NCI-H510A (cell line): ENCODE measurements at places on chromosomes 6 and 20.

DNA sequence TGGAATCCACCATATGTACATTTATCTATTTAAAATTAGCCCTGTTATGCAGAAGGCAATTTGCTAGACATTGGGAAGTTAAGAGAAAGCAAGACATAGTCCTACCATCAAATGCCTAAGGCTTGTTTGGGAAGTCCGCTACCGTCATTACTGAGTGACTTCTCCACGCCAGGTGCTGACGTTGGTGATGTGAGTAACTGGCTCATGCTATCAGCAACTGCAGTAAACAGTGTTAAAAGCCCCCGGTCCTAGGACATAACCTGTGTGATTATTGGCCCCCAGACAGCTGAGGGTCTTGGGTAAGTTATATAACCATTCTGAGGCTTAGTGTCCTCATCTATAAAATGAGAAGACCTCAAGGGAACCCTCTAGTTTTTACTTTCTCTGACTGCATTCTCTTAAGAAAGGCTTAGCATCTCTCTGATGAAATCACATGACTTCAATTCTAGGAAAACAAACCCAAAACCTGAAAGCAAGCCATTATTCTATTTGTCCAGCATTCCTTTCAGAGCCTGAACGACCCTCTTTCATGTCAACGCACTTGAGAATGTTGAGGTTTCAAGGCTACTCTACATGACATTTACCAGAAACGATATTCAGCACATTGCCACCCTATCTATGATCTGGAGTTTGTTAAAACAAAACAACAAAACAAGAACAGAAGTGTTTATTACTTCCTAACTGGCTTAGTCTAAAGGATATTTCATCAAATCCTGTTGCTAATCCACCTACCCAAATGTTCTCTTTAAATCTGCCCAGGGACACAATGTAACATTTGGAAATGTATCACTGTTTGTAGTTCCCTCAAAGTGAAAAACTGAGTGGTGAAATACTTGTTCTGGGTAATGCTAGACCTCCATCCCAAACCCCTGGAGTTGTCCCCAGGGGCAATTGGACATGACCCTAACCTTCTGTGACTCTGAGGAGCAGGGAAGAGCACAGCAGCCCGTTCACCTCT is 133.8 kb downstream of the BTBD3 start:
- no peak for DNase-seq

DNA sequence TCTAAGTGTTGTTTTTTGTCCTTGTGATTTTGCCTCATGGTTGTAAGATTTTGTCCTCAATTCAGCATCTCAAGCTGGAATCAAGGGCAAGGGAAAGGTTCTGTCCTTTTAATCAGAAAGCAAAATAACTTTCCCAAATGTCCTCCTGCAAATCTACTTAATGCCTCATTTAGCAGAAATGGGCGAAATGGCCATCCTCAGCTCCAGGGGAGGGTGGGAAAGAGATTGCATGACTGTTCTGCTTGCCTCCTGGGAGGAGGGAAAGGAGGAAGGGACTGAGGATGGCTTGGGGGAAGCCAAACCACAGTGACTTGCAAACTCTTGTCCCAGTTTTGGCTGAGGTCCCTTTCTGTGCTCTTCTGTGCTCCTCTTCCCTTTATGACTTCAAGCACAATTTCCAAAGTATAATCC is 43.4 kb downstream of the TNFAIP3 start:
- no peak for DNase-seq

GRCh38 chr6:106670236-106670635 is 40.9 kb downstream of the QRSL1 start:
- DNase-seq = no peak

DNA sequence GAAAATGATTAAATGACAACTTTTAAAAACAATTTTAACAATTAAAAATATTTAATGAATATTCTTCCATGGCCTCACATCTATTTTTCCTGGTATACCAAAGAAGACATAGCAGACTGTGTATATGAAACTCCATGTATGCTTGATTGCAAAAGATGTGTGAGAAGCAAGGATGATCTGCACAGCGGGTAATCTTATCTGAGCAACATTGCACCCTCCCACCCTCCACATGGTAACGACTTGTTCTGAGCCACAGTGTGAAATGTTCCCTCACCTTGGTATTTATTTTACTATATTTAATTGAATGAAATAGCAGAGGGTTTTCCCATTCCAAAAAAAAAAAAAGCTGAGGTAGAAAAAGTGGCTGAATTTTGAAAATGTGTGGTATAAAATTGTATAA is 204.4 kb downstream of the SYNE1 start:
- no peak for DNase-seq

DNA sequence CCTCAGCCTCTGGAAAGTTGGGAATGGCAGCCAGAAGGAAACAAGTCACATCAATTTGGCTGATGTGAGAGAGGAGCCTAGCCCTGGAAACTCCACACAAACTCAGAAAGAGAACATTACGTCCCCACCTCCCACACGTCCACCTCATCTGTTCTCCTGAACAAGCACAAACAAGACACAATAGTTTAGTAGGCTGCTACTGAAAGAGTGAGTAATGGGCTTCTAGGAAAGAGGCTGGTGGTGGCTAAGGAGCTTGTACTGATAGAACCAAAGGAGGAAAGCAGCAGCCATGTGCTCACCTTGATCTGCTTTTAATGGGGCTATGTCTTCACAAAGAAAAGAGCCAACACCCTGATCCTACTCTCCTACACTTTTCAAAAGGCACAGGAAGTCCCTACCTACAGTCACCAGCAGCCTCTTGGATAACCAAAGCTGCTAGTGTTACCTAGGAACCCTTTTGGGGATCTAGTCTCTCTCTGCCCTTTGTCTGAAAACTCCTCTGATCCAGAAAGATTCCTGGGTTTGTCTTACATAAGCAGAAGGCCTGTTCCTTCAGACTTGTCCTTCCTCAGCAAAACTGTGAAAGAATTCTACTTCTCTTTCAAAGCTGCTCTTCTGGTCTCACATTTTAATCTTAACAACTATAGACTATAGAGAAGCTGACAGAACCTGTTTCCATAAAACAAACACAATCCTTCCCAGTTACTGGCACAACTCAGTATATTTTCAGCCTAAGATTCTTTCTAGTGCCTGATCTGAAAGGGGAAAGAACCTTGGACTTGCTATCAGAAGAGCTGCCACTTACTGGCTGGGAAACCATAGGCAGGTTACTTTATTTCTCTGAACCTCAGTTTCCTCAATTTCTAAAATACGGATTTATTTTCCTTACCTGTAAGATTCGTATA is 3.1 kb downstream of the PLAGL2 start:
- DNase-seq = no peak

GRCh38 chr20:38452880-38453624 is 17.9 kb upstream of the SNHG17 start:
- no peak for DNase-seq

DNA sequence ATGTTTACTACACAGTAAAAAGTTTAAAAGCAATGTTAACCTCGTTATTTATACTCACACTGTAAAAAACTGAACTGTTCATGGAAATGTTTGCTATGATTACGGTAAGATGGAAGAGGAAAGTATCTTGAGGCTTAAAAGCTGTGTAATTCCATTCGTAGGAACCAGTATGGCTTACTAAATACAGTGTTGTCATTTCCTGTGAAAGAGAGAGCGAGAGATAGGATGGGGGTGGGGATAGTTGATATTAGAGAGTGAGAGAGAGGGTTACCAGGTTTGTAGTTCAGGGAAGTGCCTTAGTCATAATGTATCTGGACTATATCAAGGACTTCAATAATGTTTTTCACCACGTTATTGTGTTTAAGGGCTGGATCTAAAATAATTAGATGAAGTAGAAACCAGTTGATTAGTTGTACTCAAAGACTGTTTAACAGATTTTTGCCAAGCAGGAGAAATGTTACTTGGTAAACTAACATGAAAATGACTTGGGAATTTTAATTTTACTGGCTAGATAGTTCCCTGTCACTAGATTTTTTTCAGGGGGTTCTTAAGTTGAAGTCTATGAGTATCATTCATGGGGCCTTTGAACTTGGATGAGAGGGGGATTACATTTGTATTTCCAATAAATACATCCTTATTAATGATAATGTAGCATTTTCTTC is 30.4 kb downstream of the AFDN start:
- no peak for DNase-seq

- DNase-seq = no peak
Observed at GRCh38 chr6:120056085-120056484, 706.5 kb upstream of the MAN1A1 start.

GRCh38 chr20:34925981-34926380 is 29.6 kb downstream of the GSS start:
- DNase-seq = no peak

DNA sequence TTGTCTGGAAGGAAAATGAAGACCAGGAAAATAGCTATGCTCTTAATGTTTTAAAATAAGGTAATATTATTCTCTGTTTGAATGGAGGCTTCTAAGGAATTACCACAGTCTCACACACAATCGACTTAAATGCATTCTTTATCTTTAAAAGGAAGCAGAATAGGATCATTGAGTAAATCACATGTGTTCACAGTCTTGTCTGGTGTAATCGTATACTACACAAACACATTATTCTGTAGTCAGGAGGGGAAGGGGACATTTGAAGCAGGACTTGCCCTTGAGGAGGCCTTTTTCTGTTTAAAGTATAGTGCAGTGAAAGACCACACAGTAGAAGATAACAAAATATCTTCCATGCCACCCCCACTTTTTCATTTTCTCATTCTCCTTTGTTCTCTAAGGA is 20.6 kb upstream of the REV3L start:
- no peak for DNase-seq

- no peak for DNase-seq
Observed at GRCh38 chr20:1720845-1721475, 63.4 kb upstream of the SIRPG start.

DNA sequence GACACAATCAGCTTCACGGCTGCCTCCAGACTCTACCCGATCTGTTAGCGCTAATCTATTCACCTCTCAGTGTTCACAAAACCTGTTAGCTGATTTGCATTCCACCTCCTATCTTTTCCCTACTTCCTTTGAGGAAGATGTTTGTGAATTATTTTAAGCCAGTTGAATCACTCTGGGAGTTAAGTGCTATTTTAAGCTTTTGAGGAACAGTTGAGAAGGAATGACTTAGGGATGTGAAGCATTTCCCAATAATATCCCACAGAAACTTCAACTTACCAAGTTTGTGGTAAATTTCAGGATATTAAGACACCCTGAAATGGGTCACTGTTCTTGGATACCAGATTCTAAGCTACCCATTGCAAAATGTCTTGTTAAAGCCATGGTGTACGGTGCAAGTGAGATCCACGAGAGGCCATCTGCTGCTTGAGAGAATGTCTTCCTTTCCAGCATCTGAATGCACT is 145.2 kb upstream of the CITED2 start:
- DNase-seq = no peak

- DNase-seq = no peak
Observed at GRCh38 chr6:12592634-12593033, 123.9 kb upstream of the PHACTR1 start.

DNA sequence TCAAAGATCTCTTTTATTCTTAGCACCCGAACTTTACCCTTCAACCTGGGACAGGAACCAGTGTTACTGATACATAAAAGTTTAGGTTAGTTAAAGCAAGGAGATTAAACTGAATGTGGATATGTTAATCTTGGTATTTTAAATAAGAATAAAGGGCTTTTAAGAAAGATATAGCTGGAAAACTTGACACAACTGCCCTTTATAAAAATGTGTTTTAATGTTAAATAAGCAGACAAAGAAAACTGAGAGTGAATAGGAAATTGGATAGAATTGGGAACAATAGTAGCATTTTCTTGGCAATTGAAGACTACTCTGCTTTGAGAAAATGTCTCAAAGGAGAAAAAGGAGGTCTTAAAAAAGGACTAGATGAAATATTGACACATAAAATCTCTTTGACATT is 45.9 kb upstream of the CRISP1 start:
- no peak for DNase-seq

- no peak for DNase-seq
Observed at GRCh38 chr6:140105857-140106256, 731.4 kb upstream of the CITED2 start.

DNA sequence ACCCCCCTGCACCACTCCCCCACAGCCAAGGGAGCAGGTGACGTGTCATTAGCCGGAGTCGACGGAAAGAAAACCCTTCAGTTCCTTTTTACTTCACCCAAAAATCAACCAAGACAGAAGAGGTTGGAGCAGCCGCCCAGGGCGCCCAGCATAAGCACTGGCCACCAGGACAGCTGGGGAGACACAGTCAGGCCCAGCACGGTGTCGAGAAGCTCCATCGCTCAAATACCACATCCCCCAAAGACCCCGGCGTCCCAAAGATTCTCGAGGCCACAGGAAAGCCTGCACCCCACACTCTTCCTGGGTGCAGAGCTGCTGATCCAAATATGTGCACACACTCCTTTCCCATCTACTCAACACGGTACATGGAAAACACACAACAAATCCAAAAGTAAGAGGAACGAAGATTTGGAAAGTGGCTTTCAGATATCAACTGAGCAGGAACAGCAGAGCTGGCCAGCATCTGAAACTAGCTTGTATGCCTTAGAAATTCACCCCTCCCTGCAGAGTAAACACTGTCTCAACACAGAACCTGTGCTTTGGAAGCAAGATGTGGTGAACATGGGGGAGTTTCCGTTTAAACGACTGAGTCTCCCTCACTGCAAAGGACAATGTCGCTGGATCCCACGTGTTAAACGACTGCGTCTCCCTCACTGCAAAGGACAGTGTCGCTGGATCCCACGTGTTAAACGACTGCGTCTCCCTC is 54.6 kb downstream of the DLL1 start:
- DNase-seq = no peak

GRCh38 chr20:63194007-63194796 is 21.7 kb downstream of the YTHDF1 start:
- DNase-seq = no peak

DNA sequence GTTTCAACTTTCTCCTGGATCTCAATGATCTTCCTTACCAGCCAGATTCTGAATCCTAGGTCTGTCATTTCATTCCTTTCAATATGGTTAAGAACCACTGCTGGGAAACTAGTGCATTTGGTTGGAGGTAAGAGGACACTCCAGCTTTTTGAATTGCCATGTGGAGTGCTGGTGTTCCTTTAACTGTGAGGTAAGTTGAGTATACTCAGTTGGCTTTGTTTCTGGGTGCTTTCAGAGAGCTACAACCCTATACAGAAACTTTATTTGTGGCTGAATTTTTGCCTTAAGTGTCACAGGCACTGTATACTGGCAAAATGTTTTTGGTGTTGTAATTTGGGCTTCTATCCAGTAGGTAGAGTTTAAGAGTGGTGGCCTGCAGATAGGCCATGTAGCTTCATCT is 175.8 kb downstream of the TBC1D32 start:
- no peak for DNase-seq

GRCh38 chr6:138226700-138227315 is 8.5 kb upstream of the PBOV1 start:
- DNase-seq = no peak
